GM04503 (cell line): ENCODE measurements at places on chromosomes 2 and 18.

- DNase-seq = no peak
Measured at GRCh38 chr2:26683583-26683982, 8.9 kb upstream of the KCNK3 start.

- no peak for DNase-seq
Measured at GRCh38 chr18:37230768-37231167, 334.8 kb downstream of the CELF4 start.

- DNase-seq = peak; percentile 47
Measured at GRCh38 chr2:66441581-66442320, 6.8 kb downstream of the MEIS1 start.

DNA sequence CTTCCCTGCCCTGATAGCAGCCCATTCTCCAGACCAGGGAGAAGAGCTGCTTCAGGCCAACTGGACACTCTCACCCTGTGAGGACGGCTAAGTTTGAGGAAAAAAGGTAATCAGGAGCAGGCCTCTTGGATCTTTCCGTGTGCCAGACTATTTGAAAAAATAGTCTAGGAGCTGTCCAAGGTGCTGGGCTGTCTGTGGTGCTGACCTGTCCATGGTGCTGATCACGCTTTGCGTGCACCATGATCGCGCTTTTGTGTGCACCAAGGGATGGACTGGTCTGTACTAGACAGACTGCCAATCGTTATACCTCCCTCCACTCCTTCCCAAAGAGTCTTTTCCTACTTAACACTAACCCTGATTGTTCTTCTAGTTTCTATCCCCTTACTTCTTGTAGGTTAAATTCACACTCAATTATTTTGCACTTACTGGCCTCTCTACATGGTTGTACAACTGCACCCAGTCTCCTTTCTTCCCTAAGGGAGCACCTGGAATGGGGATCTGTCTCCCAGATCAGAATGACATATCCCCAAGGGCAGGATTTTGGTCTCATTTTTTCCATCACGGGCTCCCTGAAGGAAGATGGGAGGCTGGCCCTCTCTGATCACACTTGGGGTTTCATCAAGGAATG is 295.4 kb downstream of the CELF4 start:
- DNase-seq = no peak

DNA sequence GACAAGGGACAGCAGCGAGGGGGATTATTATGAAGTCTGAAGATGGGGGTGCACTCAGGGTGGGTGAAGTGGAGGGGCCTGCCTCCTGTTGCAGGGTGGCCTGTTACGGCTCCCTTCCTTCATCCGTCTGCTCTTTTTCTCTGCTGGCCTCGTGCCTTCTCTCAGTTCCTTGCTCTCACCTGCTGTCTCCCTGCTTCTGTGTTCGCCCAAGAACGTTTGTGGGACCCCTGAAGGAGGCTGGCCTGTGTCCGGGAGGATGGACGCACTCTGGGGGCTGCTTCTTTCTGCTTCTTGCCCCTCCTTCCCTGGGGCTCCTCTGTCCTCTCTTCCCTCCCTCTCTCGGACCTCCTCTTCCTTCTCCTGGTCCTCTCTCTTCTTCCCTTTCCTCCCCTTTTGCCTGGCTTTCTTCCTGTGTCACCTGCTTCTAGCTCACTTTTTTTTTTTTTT is 13.8 kb downstream of the MROH2A start:
- no peak for DNase-seq

- DNase-seq = no peak
Measured at GRCh38 chr2:168458139-168458538, 2.1 kb downstream of the CERS6 start.

DNA sequence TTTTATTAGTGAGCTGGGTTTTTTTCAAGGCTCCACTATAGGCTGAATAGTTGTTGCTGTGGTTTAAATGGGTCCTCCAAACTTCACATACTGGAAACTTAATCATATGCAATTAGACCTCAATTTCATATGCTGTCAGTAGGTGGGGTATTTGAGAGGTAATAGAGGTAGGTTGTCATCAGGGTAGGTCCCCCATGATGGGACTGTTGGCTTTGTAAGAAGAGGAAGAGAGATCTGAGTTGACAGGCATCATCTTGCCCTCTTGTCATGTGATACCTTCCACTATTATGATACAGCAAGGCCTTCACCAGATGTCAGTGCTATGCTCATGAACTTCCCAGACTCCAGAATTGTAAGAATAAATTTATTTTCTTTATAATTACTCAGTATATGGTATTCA is 819.4 kb downstream of the LRP1B start:
- DNase-seq = no peak

DNA sequence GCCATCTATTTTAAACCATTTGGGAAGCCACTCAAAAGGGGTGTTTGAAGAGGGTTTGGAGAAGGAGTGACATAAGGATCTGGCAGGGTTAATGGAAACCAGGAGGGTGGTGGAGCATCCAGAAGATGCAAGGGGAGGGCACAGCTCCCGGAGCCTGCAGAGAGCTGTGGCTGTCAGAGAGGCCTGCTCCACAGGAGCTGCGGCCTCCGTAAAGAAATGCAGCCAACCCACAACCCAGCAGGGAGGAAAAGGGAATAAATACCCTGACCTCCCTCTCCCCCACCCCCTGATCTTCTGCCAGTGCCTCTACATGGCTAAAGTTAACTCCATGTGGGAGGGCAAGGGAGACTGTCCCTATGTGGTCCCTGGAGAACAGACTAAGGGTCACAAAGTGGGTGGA is 567.1 kb upstream of the POU3F3 start:
- no peak for DNase-seq

GRCh38 chr2:104654811-104655210 is 199.1 kb upstream of the POU3F3 start:
- no peak for DNase-seq

GRCh38 chr2:78549766-78550165 is 475.7 kb upstream of the REG3G start:
- no peak for DNase-seq

GRCh38 chr2:5915881-5916310 is 223.7 kb downstream of the SOX11 start:
- no peak for DNase-seq
